Naive thymus-derived CD8-positive, alpha-beta T cell (primary cell): ENCODE measurements at places on chromosomes 11 and 22.

DNA sequence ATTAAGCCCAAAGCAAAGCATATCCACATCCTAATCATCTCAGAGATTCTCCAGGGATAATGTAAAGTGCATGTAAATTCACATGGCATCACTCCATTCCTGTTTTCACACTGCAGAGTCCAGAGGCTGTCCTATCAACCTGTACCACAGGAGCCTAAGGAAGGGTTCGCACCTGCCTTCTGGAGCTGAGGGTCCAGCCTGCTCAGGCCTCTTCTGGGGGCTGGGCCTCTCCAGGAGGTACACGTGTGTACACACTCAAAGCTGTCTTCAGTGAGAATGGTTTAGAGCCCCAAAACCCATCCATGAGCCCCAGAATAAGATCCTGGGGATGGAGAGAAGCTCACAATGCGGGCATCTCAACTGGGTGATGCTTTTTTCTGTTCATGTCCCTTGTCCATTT, 23.9 kb downstream of the PI4KA start:
- peaks cover 59% of the 10 kb centered on the region for H3K36me3 ChIP-seq
- no peak overlapping the region for H3K4me3 ChIP-seq
- no peak overlapping the region for H3K27ac ChIP-seq
- DNase-seq, result no peak
- peaks cover 20% of the 10 kb centered on the region for H3K4me1 ChIP-seq

DNA sequence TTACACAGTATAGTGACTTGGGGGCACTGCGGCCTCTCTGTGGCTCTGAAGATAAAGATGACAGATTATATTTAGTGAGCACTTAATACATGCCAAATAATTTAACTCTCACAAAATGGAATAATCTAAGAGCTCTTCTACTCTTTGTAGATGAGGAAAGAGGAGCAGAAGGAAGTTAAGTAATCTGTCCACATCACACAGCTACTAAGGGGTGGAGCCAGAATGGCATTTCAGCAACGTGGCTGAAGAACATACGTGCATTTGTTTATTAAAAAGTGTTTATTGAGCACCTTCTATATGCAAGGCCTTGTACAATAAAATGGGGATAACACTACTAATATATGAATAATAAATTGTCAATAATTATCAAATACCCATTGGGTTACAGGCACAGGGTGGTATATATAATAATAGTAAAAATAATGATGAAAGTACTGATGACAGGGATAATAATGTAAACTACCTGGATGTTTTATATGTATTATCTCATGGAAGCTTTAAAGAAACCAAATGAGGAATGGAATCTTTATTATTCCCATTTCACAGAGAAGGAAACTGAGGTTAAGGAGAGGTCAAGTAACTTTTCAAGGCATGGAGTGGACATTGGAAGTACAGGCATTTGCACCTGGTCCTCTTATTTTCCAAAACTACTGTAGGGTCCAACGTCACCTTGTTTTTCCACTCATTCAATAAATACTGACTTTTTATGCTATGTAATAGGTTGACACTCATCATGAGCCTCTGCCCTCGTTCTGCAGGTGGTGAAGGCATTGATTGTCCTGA, 38.0 kb upstream of the IL17RA start:
- H3K36me3 ChIP-seq, result no peaks in the 10 kb centered on the region
- H3K27ac ChIP-seq, result no peak overlapping the region
- no peaks in the 10 kb centered on the region for H3K27me3 ChIP-seq
- no peaks in the 10 kb centered on the region for H3K4me1 ChIP-seq
- no peak overlapping the region for H3K4me3 ChIP-seq

DNA sequence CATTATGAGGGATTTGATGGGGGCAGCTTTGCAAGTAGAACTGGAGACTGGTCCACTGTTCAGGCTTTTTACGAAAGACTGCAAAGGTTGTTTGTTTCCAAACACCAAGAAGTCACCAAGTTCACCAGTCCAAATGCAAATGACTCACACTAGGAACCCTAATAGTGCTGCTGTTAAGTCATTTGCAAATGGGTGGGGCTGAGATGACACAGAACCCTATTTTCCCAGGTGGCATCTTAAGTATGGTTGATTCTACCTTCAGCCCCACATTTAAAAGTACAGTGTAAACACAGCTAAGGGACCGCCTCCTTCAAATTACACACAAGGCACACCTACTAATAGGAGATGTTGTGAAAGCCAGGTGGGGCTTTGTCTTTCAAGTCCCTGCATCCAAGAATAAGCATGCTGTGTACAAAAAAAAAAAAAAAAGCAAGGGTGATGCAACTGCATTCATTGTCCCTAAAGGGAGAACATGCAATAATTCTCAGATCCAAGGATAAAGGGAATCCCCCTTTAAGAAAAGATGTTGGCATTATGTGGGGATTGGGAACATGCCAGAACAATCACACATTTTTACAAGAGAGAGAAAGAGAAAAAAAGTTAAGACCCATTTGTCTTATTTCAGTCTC, 27.3 kb downstream of the BDNF start:
- H3K27me3 ChIP-seq, result no peaks in the 10 kb centered on the region
- DNase-seq, result no peak
- H3K27ac ChIP-seq, result no peak overlapping the region

- peaks cover 10% of the 10 kb centered on the region for H3K36me3 ChIP-seq
- peak overlapping the region; percentile 86 for H3K4me3 ChIP-seq
- no peak overlapping the region for H3K27ac ChIP-seq
- H3K4me1 ChIP-seq, result peaks cover 82% of the 10 kb centered on the region
- no peak for DNase-seq
Measured at GRCh38 chr22:19118329-19118880, 3.8 kb downstream of the DGCR2 start.
